Stimulated activated CD4-positive, alpha-beta T cell treated with anti-CD3 and anti-CD28 coated beads, Interleukin-4, amount 100 ng/mL, for 4 hours (primary cell): ENCODE measurements at places on chromosomes 7 and 10.

GRCh38 chr10:115895166-115895565 lies 377.8 kb downstream of the GFRA1 start:
- no peak for DNase-seq

DNA sequence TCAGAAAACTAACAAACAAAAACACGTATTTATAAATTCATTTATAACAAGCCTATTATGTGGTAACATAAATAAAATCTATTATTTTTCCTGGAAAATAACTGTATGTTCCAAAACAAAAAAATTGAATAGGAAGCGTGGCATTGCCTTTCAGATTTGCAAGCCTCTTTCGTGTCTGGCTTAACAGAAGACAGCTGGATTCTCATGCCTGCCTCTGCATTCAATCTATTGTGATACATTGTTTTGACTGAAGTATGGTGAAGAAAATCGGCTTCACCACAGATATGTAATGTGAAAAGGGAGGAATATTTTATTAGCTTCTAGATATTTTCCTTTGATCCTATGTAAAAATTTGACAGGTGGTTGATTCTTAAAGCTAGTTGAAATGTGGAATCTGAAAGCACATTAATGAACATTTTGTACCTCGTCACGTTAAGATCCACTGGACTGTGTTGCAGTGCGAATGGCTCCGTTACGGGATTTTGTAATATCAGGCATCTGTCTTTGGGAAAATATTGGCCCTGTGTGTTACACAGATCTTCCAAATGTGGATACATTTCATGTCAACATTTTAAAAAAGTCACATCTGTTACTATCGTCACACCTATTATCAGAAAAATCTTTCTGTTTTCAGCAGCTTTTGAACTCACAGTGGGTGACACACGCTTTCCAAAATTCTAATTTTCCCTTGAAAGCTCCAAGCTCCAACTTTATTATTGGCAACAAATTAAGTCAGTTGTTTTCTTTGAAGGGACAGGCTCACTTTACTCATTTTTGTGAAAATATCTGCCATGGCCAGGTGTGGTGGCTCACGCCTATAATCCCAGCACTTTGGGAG lies 26.2 kb downstream of the PALD1 start:
- no peak for DNase-seq

GRCh38 chr7:137006293-137006692 lies 137.8 kb downstream of the CHRM2 start:
- DNase-seq = no peak

- no peak for DNase-seq
Observed at GRCh38 chr10:13589316-13589715, 2.6 kb downstream of the PRPF18 start.

GRCh38 chr7:40658729-40659128 lies 523.9 kb downstream of the SUGCT start:
- no peak for DNase-seq

GRCh38 chr7:3187444-3188040 lies 113.5 kb upstream of the SDK1 start:
- DNase-seq = no peak

GRCh38 chr7:10888861-10889260 lies 84.8 kb upstream of the PHF14 start:
- no peak for DNase-seq

DNA sequence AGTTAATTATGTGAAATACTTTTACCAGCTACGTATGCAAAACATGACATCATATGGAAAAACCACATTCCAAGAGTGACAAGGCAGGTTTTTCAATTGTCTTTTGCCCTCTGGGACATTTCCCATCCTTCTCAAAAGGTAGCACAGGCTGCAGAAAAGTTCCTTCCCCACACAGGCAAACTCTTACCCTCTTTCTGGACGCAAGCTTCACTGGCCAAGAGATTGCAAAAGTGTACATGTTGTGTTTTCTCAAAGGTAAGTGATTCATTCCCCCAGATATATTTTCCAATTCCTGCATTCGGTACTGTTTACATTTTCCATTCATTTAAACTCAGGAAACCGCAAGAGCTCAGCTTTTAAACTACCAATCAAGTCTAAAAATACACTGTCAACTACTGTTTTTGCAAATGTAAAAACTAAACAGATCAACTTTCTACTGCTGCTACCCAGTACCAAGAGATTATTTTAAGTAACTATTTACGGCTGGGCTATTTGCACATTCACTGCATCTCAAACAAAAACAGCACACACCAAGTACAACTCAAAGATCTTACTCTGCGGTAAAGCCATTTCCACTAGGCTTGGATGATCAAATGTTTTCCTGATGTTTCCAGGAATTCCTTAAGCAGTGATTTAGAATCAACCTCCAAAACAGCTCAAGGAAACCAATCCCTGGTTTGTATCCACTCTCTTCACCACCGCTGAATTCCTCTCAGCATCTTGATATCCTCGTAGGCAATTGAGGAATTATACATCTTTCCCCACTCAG lies 233.6 kb upstream of the CCDC6 start:
- no peak for DNase-seq

- no peak for DNase-seq
Observed at GRCh38 chr10:18710201-18710653, 51.0 kb downstream of the ARL5B start.

- no peak for DNase-seq
Observed at GRCh38 chr10:13206546-13207443, 27.4 kb downstream of the UCMA start.

DNA sequence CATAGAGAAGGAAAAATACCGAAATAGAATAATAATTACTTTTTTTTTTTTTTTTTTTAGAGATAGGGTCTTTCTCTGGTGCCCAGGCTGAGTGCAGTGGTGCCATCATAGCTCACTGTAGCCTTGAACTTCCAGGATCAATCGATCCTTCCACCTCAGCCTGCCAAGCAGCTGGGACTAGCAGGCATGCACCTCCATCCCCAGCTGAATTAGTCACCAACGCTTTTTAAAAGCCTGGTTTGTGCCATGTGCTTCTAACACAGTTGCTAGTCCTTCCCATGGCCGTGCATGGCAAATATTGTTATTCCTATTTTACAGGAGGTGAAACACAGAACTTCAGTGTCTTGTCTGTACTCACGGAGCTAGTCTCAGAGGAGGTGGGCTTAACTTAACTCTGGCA lies 23.2 kb downstream of the LYZL2 start:
- DNase-seq = no peak

DNA sequence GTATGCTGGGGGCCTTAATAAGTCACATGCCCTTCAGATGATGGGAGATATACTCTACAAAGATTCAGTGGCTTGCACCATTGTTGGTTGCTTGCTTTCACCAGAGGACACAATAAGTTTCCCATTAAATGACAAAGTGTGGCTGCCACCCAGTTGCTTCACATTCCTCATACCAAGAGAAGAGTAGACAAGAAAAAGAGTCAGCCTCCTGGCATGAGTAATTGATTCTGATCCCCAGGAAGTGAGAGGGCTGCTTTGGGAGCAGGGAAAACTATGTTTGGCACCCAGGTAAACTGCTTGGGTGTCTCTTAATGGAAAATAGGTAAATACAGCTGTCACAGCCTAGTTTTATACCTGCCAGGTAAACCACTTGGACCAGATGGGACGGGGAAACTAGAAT lies 66.7 kb upstream of the IL6 start:
- no peak for DNase-seq

DNA sequence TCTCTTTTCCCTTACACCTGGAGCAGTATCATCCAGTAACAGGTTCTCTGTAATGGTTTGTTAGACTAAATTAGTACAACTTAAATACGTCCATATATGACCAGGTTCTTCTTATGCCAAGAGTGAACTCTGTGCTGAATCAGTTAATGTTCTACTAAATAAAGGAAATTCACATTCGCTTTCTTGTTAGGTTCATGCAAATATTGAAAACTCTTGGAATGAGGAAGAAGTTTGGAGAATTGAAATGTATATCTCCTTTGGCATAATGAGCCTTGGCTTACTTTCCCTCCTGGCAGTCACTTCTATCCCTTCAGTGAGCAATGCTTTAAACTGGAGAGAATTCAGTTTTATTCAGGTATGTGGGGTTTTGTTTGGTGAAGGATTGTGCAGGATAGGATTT lies 15.3 kb upstream of the CFAP69 start:
- no peak for DNase-seq

GRCh38 chr10:14114791-14115190 lies 215.9 kb downstream of the FRMD4A start:
- DNase-seq = no peak

DNA sequence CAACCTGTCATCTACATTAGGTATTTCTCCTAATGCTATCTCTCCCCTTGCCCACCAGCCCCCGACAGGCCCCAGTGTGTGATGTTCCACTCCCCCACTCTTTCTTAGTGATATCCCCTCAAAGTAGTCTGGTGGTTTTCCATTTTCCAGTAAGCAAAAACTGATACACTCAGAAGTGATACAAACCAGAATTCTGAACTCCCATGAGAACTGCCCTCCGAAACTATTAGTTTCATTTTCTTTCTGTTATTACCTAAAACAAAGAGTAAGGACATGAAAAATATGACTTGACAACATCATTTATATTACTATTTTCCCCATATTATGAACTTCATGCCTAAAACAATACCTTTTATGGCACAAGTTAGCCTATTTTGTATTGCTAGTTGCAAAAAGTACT lies 175.0 kb downstream of the OTUD1 start:
- DNase-seq = no peak

GRCh38 chr7:151501676-151502075 lies 18.0 kb downstream of the RHEB start:
- no peak for DNase-seq

DNA sequence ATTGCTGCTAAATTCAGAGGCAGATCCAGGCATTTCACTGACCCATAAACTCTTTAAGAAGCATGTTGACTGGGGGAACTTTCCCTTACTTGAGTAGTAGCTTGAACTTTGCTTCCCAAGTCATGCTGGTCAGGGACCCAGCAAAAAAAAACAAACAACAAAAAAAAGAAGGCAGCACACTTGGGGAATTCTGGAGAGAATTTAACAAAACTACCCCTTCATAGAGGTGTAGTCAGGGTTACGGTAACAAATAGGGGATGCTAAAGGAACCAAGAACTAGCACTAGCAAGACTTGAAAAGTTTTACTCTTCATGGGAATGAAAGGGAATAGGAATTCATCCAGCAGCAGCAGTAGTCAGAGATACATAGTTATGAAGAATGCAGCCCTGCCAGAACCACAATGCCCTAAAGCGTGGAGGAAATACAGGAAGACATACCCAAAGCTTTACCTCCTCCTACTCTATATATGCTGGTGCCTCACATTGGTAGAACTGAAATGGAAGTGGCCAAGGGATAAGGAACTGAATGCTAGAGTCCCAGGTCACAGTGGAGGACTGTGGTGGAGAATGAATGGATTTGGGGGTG lies 67.3 kb downstream of the PHYHIPL start:
- DNase-seq = no peak

GRCh38 chr7:18457832-18458231 lies 37.7 kb upstream of the HDAC9 start:
- DNase-seq = no peak

- no peak for DNase-seq
Observed at GRCh38 chr10:10897400-10897799, 120.3 kb upstream of the CELF2 start.

DNA sequence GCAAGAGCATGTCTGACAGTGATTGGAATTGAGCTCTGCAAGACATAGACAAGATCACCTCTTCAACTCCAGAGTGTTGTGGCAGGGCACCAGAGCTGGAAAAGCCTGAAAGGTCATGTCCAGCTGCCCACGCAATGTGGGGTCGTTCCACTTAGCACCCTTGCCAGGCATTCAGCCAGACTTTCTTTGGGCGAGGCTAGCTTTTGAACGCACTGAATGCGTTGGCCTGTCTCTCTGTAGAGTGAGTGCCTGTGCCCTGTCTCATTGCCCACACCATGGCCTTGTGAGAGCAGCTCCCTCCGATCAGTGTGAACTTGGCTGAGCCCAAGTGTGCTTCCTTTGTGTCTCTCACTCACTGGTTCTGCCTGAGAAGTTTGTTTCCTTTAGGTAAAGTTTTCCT lies 23.3 kb downstream of the UBTD1 start:
- DNase-seq = no peak

GRCh38 chr10:131310142-131310541 lies 1.4 kb downstream of the TCERG1L start:
- DNase-seq = no peak

DNA sequence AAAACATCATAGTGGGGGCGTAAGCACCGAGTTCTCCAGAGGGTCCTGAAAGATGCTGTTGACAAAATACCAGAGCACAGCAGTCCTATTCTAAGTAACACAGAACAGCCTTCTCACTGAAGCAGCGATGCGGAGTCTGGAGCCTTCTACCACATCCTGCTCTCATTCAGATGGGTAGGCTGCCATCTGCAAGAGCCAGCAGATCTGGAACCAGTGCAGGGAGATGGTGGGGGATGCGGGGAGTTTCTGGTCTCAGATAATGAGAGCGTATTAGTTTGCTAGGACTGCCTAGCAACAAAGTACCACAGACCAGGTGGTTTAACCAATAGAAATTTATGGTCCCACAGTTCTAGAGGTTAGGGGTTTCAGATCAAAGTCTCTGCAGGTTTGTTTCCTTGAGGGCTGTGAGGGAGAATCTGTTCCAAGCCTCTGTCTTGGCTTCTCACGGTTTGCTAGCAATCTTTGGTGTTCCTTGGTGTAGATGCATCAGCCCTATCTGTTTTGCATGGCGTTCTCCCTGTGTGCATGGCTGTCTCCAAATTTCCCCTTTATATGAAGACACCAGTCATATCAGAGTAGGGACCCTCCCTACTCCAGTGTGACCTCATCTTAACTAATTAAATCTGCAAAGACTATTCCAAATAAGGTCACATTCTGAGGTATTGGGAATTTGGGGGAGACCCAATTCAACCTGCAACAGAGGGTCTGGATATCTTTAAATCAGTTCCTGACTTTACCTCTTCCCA lies 52.0 kb upstream of the STEAP1B start:
- DNase-seq = no peak

DNA sequence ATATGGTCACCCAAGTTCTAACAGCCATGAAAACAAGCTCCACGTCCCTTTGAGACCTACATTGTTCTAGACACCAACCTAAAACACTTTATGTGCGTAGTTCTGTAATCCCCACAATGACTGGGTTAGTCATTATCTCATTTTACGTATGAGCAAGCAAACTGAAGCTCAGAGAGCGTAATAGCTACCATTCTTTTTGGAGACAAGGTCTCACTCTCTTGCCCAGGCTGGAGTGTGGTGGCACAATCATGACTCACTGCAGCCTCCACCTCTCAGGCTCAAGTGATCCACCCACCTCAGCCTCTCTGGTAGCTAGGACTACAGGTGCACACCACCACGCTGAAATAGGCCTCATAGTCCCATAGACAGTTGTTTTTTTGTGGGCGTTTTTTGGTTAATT lies 10.5 kb downstream of the DAGLB start:
- no peak for DNase-seq

DNA sequence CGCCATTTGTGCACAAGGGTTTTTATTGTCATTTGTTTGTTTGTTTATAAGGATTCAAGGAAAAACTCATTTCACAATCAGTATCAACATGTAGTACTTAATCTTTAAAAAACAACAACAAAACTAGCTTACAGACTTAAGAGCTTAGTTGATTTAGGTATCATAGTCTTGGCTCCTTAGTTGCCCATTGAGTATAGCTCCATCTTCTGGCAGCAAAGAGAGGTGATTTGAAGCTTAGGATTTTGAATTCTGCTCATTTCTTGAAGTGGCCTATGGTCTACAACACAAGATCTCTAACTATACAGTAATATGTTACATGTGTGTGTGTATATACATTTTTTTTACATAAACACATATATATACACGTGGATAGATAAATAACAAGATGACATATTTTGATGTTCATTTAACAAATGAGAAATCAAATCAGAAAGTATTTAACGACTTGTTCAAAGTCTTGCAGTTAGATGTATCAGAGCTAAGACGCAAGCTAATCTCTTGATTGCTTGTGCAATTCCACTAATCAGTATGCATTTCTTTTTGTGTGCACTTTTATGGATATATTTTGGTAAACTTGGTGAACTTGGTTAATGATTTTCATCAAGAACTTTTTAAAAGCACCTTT lies 307.3 kb downstream of the CAMK1D start:
- no peak for DNase-seq
